Activated T-helper 17 cell treated with anti-CD3 and anti-CD28 coated beads, Interleukin-2, amount 50 U/mL, for 72 hours (primary cell): ENCODE measurements at places on chromosomes 5 and 9.

DNA sequence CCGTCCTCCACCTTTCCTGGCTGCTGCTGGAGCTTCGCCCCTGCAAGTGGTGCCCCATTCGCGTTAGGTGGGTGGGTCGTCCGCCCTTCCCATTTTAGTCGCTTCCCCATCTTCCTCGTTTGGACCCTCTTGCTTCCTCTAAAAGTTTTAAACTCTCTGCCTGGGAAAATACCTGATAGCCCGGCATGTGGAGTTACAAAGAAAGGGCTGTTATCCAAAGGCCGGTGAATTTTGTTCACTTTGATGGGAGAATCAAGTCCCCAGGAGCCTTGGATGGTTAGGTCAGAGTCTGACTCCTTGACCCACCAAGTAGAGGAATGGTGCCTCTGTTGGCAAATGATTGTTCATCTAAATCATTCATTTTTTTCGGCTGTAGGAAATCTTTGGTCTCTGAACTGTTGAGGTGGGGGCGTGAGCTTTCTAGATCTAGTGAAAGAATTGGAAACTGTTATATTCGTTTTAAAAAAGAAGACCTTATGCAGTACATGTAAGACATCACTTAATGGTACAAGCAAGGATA is 29.5 kb upstream of the APC start:
- no peak for ATAC-seq

GRCh38 chr5:44536650-44537260 is 147.5 kb upstream of the FGF10 start:
- no peak for ATAC-seq

DNA sequence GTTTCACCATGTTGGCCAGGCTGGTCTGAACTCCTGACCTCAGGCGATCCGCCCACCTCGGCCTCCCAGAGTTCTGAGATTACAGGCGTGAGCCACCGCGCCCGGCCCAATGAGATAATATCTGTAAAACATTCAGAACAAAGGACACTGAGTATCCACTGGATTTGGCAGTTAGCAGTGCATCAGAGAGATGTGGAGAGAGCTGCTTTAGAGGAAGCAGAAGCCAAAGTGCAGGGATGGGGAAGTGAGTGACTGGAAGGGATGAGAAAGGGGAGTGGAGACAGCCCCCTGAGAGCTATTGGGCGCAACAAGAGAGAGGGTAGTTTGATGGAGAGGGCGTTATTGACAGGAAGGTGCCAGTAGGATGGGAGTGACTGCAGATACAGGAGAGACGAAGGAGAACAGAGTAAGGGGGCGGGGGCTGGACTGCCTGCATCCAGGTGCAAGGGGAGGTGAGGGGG is 157.5 kb upstream of the SHB start:
- no peak for ATAC-seq

DNA sequence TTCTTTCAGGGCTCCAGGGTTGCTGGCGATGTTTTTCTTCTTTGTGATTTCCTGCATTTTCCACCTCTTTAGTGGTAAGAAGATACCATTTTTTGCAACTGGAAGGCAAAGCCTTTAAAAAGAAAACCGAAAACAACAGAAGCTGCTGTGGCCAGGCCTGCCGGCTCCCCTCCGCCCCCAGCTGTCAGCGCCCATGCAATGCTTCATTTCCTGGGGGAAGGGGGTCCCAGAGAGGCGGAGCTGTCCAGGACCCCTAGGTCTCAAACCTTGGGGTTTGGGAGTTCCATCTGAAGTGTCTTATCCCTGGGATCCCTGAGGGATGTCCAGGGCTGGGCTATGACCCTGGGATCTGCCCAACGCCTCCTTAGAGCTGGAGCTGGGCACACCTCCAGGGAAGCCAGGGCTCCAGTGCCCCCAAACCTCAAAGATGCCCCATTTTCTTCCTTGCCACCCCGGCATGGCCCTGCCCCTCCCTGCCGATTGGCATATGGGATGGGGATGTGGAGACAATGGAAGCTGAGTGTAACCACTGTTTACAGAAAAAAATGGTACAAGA is 257.2 kb upstream of the MVB12B start:
- no peak for ATAC-seq
